ENCODE measurements at places on chromosomes 11 and 22. TPM values are rescaled to one million over a fixed set of nuclear protein-coding genes. Genes with fewer than 3 reads are reported as not detected.
A peak's percentile ranks its signal among the peaks of the same experiment; 100 is the strongest.

DNA sequence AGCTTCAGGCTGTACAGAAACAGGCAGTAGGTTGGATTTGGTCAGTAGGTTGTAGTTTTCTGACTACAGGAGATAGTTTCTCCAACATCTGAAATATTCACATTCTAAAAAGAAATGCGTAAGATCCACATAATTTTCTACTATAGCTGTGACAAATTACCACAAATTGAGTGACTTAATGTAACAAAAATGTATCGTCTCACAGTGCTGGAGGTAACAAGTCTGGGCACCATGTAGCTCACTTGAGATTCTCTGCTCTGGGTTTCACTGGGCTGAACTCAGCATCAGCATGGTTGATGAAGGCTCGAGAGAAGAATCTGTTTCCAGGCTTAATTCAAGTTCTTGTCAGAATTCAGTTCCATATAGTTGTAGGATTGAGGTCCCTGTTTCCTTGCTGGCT, 350.9 kb upstream of the CCDC179 start:
- no peak for DNase-seq

GRCh38 chr22:20656902-20657836, 116.7 kb upstream of the SERPIND1 start:
- DNase-seq, result no peak

- no peak for DNase-seq
These were observed 153.6 kb downstream of the MAML2 start for GRCh38 chr11:96189351-96189750.

DNA sequence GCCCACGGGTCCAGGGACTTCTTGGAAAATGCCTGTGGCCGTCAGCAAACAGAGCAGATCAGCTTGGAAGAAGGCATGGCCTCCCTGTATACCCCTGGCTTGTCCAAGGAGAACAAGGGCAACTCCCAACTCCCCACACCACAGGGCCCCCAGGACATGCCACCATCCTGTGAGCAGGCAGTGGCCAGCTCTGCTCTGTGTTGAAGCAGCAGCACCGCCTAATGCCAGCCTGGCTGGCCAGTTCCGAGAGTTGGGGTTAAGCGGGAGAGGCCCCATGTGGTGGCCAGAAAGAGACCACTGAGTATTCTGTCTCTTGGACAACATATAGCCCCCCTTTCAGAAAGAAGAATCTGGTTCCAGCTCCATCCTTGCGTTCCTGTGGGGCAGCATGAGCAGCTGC, 209.2 kb downstream of the CTTN start:
- no peak for DNase-seq

DNA sequence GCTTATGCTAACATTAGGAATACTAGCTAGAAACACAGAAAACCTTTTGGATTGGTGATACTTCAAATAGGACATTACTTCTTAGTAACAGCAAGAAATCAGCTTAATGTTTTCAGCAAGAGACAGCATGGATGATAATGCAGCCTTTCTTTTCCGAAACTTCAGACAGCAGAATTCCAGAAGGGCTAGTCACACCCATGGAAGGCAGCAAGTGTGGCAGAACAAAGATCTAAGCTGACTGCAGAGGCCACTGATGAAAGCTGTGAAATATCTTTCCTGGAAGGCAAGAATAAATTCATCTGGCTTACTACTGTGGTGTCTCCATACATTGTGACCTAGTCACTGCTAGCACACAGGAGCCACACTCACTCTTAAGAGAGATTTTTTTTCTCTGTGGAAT, 100.3 kb downstream of the CCDC83 start:
- no peak for DNase-seq

GRCh38 chr11:44333271-44334218, 23.6 kb upstream of the ALX4 start:
- no peak for DNase-seq

GRCh38 chr22:28232204-28232603, 313.1 kb upstream of the PITPNB start:
- DNase-seq, result no peak

GRCh38 chr11:84247926-84248325, 961.8 kb upstream of the CCDC90B start:
- no peak for DNase-seq

DNA sequence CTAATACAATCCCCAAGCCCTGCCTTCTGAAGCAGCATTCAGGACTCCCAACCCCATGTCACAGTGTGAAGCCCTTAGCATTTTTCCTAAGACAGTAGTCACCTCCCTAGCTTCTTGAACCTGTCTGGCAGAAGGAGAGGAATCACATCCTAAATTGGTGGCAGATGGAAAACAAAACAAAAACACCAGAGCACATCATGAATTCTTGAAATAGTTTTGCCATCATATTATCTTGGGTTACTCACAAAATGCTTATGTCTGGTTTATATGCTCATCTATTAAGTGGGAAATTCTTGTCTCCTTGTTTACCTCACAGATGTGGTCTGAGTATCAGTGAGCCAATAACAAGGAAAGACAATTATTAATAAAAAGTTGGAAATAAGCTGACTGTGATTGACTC, 15.3 kb downstream of the OR51M1 start:
- DNase-seq, result no peak

GRCh38 chr11:72705442-72706365, 31.5 kb upstream of the PDE2A start:
- no peak for DNase-seq

DNA sequence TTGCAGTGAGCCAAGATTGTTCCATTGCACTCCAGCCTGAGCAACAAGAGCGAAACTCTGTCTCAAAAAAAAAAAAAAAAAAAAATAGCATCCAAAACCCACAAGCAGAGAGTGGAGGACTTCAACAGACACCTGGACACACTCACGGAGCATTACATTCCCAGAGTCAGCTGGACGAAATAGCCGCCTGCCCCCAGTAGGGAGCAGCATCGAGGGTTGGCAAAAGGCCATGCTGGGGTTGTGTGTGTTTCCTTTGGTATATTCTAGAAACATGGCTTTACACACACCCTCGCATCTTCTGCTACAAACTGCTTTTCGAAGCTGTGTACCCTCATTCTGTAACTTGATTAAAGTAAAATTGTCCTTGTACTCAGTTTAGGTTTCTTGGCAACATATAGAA, 5.3 kb downstream of the ADA2 start:
- peak; percentile 73 for DNase-seq

Gene GGTLC3
- not detected for total RNA-seq

Gene KRTAP5-2
- total RNA-seq, result not detected

Gene F2
- not detected for total RNA-seq

Gene NXPE4
- total RNA-seq, result not detected

Gene DNAJB7
- not detected for total RNA-seq

Gene CLMP
- 0.17 TPM for total RNA-seq

Gene SYT13
- total RNA-seq, result not detected

Gene ANO1
- total RNA-seq, result not detected

Gene UCP3
- 0.28 TPM for total RNA-seq
